ENCODE measurements at places on chromosomes 6 and 20.

- no peak for DNase-seq
These were observed 504.0 kb downstream of the RFPL4B start for GRCh38 chr6:112851146-112851545.

GRCh38 chr6:109447878-109448555 lies 7.5 kb downstream of the SMPD2 start:
- no peak for DNase-seq

GRCh38 chr20:12982098-12982497 lies 26.7 kb upstream of the SPTLC3 start:
- DNase-seq = no peak

- no peak for DNase-seq
These were observed 15.7 kb upstream of the AFDN start for GRCh38 chr6:167811040-167811439.

GRCh38 chr20:49230021-49230420 lies 10.8 kb downstream of the DDX27 start:
- no peak for DNase-seq

- DNase-seq = no peak
These were observed 67.9 kb upstream of the E2F3 start for GRCh38 chr6:20333721-20334269.

DNA sequence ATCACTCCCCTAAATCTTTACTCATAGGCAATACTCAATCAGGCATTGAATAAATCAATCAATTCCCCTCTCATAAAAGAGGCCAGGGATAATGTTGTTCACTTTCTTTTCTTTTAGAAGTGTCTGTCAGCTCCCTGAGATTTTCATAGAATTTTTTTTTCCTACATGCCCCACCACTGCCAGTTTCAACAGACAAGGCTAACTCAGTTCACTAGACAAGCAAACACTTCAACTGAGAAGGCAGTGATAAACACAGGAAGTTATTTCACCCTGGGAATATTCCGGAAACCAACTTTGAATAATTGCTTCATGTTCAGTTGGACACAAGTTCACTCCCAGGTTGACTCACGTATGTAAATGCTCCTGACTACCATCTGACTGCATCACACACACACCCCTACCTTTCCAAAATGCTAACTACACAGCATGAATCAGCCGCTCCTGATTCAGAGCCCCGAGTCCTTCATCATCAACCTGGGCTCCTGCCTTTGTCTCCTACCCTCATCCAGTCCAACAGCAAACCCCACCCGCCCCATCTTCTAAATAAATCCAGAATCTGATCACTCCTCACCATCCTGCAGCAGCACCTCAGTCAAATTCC lies 143.9 kb downstream of the BCAS1 start:
- peak; percentile 51 for DNase-seq

- DNase-seq = no peak
These were observed 40.4 kb upstream of the PIM1 start for GRCh38 chr6:37129566-37129965.

- DNase-seq = no peak
These were observed 172.3 kb downstream of the PTPRT start for GRCh38 chr20:43017241-43018030.
